Activated CD8-positive, alpha-beta T cell treated with anti-CD3 and anti-CD28 coated beads for 36 hours (primary cell): ENCODE measurements at places on chromosomes 12 and 14.

DNA sequence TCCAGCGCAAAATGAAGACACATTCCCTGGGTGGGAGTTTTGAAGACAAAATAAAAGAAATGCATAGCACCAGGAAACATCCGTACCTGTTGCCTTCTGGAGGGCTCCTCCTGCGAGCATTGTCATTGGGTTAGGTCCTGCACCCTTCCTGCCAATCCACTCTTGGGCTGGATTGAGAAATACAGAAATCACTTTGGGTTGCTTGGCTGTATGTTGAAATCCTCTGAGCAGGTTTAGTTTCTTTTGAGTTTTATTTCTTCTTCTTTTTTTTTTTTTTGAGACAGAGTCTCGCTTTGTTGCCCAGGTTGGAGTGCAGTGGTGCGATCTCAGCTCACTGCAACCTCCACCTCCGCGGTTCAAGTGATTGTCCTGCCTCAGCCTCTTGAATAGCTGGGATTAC, 67.6 kb downstream of the ARF6 start:
- DNase-seq, result no peak

DNA sequence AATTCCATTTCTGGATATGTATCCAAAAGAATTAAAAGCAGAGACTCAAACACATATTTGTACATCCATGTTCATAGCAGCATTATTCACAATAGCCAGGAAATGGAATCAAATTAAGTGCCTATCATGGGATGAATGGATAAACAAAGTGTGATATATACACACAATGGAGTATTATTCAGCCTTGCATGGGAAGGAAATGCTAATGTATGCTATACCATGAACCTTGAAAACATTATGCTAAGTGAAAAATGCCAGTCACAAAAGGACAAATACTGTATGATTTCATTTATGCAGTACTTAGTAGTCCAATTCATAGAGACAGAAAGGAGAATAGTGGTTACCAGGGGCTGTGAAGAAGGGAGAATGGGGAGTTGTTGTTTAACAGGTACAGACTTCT, 32.1 kb upstream of the CSRNP2 start:
- DNase-seq, result no peak

DNA sequence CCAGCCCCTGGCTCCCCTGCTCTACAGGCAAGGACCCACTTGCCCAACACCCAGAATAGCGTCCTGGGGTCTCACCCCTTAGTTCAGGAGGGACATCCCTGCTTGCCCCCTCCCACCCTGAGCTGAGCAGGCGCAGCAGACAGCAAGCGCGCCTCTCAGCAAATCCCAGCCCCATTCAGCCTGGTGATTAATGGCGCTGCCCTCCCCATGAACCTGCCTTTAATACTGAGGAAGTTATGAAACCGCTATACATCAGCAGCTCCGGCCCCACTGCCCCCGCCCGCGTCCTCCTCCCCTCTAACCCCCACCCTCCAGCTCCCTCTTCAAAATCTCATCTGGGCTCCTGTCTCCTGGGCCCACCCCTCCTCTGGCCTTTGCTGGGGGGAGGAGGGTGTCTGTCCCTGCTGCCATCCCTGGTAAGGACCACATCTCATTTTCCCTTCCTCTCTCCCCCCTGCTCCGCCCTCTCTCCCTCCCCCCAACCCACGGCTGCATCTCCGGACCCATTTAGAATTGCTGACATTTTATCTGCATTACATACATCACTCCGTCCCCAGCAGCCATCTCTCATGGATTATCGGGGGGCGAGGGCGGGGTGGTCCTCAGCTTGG, 7.1 kb upstream of the SMUG1 start:
- DNase-seq, result no peak

- DNase-seq, result no peak
Measured at GRCh38 chr14:21026274-21026987, 1.6 kb upstream of the NDRG2 start.

- no peak for DNase-seq
Measured at GRCh38 chr14:56805992-56806727, 4.1 kb downstream of the OTX2 start.

DNA sequence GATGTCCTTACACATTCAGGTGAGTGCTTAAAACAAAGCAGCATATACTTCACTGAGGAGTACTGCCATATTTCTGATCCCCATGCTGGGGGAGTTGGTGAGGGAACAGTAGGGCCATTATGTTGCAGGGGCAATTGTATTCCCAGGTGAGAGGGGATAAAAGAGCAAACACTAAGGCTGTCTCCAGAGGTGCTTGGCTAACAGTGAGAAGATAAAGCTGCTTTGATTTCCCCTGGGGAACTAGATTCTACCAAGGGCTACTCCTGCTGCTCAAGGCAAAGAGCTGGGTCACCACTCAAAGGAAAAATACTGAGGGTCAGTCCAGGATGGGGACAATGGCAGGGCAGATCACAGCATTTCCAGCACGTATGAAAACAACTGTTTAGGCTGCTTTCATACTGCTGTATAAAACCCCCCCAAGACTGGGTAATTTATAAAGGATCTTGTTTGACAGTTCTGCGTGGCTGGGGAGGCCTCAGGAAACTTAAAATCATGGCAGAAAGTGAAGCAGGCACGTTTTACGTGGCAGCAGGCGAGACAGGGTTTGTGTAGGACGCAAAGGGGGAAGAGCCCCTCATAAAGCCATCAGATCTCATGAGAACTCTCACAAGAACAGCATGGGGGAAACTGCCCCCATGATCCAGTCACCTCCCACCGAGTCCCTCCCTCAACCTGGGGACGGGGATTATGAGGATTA, 47.8 kb upstream of the OR5AU1 start:
- DNase-seq, result no peak

DNA sequence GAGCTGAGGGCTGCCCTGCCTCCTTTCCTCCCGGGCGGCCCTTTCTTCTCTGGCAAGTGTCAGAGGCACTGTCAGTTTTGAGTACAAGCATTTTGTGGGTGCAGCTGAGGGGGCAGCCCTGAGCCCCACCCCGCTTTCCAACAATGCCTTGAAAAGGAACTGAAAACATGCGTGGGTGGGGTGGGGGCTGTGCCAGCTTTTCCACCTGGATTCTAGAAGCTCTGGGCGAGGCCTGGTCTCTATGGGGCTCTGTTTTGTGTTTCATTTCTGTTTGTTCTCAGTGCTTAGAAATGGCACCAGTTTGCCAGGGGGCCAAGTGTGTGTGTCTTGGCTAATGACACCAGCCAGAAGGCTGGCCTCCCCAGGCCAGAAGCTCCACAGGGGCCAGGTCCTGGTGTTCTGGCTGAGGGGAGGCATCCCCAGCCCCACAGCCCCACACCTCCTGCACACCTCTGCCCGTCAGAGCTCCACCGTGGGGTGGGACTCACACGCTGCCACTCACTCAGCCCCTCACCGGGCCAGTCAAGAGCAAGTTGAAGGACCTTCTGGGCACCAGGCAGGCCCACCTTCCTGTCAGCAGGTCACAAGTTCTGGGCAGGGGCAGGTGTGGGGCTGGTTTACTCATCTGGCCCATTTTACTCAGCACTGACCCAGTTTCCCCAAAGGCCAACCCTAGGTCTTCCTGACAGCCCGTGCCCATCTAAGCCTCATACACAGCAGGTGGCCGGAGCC, 155.1 kb downstream of the CALM1 start:
- no peak for DNase-seq

GRCh38 chr12:120858306-120859088, 45.7 kb downstream of the SPPL3 start:
- no peak for DNase-seq

- peak; percentile 99 for DNase-seq
Measured at GRCh38 chr12:47705566-47706425, at the start of gene RPAP3. RPAP3 (minus strand) TSS chr12:47706030; CDS start chr12:47702840, 3,190 bp downstream.

GRCh38 chr12:121980191-121980891, 41.3 kb upstream of the BCL7A start:
- no peak for DNase-seq

GRCh38 chr12:3197131-3197818, 120.1 kb downstream of the TSPAN9 start:
- no peak for DNase-seq

DNA sequence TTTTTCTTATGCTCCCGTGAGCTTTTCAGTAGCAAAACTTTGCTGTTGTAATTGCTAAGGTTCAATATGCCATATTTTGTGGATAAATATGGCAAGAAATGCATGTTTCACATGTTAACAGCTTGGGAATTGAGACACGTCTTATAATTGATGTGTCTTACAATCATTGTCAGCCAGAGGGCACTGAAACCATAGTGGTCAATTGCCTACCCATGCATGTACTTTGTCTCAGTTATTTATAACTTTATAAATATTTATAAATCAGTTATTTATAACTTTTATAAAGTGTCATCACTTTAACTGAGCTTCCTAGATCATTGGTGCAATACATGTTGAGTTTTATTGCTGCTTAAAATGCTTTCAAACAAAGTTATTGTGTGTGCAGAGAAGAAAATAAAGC, 82.0 kb downstream of the CATSPERB start:
- DNase-seq, result peak; percentile 55

GRCh38 chr14:52829527-52830185, 38.2 kb upstream of the GNPNAT1 start:
- no peak for DNase-seq

- DNase-seq, result no peak
Measured at GRCh38 chr12:90611048-90611447, 343.9 kb downstream of the CCER1 start.

DNA sequence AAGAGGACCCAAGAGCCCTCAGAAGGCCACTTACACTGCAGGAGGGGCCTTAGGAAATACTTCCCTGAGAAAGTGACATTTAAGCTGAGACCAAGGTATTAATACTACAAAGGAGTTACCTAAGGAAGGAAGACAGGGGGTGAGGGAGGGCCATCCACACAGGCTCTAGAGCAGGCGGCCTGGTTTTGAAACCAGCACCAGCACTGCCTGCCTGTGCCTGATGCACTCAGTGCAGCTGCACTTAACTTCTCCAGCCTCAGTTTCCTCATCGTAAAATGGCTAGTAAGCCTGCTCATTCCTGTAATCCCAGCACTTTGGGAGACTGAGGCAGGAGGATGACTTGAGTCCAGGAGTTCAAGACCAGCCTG, 45.5 kb upstream of the PLEKHG6 start:
- DNase-seq, result no peak

DNA sequence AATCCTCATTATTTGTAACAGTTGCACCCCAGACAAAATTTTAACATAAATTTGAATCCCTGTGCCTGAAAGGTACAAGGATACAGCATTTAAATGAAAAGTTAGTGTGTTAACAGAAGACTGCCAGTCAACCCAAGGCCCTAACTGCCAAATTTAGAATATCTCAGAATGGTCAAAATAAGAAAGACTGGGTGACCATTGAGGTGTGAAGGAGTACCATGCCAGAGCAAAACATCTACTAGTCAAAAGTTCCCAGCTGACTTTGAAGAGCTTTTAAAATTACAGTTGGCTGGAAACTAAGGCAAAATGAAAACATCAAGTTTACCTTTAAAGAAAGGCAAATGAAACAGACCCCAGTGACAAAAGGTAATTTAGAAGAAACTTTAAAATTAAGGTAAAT, 18.4 kb downstream of the SAV1 start:
- DNase-seq, result no peak
